ENCODE measurements at places on chromosomes 16 and 17.

GRCh38 chr17:64096037-64096436 is 33.9 kb downstream of the ERN1 start:
- no peak for DNase-seq

DNA sequence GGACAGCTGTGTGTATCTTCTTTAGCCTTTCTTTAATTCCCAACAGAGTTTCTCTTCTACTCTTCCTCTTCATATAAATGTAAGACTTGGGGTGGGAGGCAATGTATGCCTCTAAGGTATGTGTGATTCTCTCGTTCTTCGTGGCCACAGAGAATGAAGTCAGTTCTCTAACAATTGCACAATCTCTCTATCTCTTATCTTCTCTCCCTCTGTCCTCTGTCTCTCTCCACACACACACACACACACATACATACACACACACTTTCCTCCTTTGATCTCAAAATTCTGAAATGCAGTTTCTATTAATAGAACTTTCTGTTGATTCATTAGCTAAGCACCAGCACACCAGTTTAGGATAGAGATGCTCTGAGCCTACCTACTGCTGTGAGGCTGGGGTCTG is 615.7 kb upstream of the SALL1 start:
- DNase-seq, result no peak

GRCh38 chr17:27997044-27997401 is 45.5 kb upstream of the NLK start:
- no peak for DNase-seq

GRCh38 chr16:88013091-88013609 is 61.9 kb downstream of the BANP start:
- no peak for DNase-seq

GRCh38 chr17:82003411-82004381 is 19.0 kb downstream of the CENPX start:
- no peak for DNase-seq

DNA sequence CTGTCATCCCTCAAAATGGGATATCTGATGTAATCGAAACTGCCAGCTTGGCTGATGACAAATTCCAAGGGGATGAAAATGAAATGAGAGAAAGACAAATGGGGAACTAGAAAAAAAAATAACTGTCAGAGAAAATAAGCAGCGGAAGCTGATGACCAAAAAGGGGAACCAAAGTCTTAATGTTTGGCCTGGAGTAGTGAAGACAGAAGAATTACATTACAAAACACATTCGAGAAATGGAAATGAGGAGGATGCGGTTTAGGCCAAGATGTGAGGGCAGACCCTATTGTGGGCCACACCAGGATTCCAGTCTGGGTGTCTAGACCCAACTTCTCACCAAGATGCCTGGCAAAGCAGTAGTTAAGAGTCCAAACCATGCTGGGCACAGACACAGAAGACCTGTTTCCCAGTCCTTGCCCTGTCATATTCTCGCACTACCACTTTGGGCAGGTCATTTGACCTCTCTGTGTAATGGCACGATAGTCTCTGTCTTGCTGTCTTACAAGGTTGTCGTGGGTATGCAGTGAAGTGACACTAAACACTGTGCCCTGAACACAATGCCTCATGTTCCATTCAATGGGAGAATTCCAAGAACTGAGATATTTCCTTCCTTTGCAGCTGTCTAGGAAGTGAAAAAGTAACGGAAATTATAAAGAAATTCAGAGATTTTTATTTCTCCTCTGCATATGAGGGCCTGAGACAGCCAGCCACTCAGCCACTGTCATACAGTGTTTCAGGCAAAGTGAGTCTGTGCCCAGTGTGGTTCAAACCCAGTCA is 12.3 kb upstream of the CCL2 start:
- no peak for DNase-seq

GRCh38 chr17:45171338-45172231 is 9.9 kb downstream of the HEXIM2 start:
- no peak for DNase-seq

GRCh38 chr17:17098551-17099179 is 56.4 kb downstream of the MPRIP start:
- DNase-seq, result no peak

GRCh38 chr17:73686961-73687360 is 42.7 kb upstream of the SDK2 start:
- DNase-seq, result no peak

GRCh38 chr17:73831699-73832098 is 187.5 kb upstream of the SDK2 start:
- no peak for DNase-seq

DNA sequence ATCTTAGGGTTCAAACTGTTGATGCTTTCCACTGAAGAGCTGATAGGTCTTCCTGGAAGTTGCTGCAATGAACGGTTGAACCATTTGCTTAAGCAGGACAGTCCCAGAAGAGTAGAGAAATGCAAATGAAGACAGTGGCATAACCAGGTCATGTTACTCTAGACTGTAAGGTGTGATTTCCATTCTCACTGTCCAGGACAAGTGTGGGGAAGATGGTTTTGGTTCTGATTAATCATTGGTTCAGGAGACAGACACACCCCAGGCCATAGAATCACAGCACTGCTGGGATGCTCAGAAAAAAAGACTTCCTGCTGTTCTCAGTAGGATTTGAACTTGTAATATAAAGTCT is 34.8 kb upstream of the XYLT2 start:
- DNase-seq, result no peak

GRCh38 chr17:21282231-21282630 is 2.3 kb upstream of the MAP2K3 start:
- no peak for DNase-seq

- DNase-seq, result no peak
Measured at GRCh38 chr16:70766658-70767057, 34.3 kb downstream of the VAC14 start.
